Left cardiac atrium (tissue), 4 donors: ENCODE measurements at places on chromosomes 6 and 20. TPM values are rescaled to one million over a fixed set of nuclear protein-coding genes. Genes with fewer than 3 reads are reported as not detected.

The NPEPL1 gene
- 20.0 TPM for total RNA-seq

DNA sequence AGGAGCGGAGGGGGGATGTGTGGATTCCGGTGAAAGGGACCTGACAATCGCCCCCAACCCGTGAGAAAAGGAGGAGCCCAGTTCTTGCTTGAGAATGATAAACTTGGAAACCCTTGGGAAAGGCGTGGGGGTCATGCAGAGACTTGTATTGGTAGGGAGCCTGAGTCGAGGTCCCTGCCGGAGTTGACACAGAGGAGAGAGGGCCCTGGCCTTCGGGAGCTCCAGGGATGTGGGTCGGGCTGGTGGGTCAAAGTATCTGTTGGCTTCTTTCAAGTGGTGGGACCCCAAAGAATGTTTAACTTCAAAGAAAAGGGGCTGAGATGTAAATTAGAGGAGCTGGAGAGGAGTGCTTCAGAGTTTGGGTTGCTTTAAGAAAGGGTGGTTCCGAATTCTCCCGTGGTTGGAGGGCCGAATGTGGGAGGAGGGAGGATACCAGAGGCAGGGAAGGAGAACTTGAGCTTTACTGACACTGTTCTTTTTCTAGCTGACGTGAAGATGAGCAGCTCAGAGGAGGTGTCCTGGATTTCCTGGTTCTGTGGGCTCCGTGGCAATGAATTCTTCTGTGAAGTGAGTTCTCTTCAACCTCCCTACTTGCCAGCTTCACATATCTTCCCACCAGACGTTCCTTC lies 571 bp downstream of the CSNK2B start:
- no peak for DNase-seq

- DNase-seq = no peak
These were observed 4.9 kb downstream of the CLIC5 start for GRCh38 chr6:46010771-46011170.

DNA sequence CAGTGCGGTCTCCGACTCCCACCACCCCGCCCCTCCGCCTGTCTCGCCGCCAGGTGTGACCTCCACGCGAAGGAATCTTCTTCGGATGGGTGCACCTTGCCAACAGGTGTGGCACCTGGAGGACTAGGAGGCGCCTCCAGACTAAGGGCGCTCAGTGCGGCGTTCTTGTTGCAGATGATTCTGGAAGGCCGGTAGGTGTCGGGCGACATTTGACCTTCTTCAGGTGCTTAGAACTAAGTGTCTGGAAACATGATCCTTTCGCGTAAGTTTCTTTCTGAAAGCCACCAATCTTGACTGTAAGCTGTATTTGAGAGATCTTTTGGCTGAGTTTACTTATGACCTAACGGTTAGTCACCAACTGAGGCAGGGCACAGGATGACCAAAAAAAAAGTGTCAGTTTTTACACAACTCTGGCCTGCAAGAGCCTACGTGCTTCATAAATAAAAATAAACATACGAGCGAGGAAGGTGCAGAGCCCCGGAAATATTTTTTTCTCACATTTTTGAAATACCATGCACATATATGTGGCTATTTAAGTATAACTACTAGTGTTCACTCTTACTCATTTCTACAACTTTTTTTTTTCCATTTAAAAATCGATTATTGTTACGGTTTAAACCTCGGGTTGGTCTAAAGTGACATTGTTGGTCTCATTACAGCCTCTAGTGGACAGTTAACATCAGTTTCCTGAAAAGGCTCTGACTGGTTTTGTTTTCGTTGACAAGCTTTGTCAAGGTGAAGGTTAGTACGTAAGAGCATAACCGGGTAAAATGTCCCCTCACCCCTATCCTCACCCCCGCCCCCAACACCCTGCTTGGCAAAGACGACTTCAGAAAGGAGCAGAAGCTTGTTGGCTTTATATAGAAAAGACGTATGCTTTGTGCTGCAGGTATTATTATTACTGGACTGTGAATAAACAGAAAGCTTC lies 1.6 kb upstream of the ATXN1 start:
- peak; percentile 49 for DNase-seq

The GTSF1L gene
- not detected for total RNA-seq

DNA sequence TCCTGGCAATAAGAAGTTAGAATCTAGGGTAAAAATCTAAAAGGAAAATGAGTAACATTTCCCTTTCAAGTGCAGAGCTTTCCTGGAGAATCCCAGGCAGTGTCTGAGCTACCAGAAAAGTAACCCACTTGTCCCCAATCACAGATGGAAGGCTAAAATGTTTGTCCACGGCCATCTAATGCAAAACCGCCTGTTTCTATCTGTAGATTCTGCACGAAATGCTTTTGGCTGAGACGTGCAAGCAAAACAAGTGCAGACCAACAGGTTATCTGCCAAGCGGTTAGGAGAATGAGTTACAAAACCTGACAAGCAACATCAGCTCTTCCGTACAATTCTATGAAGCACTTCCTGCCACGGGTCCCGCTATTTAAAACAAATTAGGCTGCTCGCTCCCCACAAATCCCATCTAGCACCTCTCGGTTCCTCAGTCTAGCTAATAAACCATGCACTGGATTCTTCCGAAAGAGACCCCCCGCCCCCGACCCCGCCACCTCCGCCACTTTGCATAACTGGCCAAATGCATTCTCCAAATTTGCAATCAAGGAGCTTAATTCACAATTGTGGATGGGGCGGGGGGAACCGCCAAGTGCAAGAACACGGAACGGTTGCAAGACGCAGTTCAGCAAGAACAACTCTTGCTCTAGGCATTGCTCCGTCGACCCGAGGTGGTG lies 1.4 kb downstream of the ELOVL5 start:
- no peak for DNase-seq

DNA sequence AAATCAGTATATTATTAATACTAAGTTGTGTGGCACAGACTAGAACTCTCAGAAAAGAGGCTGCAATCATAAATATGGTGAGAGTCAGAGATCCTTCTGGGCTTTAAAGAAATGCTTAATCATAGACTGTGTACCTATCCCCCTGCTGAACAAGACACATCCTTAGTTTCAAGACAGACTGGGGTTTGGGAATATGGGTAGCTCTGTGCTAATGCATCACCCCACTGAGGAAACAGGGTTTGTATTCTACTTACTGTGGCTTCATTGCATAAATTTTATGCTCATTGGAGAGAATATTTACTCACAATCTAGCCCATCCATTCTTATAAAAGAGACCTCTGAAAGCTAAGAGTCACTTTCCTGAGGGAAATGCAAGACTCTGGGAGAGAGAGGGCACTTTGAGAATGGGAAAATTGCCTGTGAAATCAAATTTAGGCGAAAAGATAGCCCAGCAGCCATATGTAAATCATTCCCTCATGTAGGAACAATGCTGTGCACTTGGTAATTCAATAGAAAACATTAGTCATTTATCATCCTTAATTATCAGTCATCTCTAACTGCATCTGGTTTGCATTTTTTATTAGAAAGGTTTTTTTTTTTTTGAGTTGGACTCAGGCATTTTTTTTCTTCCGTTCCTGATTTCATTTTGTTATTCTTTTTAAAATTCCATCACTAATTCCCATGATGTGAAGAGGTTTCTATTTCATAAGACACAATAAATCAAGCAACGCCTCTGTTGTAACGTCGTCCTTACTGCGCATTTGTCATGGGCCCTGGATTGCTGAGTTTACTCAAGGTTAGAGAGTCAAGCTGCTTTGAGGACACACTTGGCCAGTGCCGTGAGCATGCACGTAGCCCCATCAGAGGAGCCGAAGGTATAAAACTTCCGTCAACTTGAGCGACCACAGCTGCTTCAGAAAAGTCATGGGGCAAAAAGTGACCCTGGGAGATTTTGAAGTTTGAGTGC lies 91.8 kb downstream of the TRMT11 start:
- no peak for DNase-seq

- DNase-seq = no peak
These were observed 9.1 kb upstream of the TLDC2 start for GRCh38 chr20:36866681-36867495.

The ZC2HC1B gene
- not detected for total RNA-seq

The SF3B5 gene
- 122 TPM for total RNA-seq

DNA sequence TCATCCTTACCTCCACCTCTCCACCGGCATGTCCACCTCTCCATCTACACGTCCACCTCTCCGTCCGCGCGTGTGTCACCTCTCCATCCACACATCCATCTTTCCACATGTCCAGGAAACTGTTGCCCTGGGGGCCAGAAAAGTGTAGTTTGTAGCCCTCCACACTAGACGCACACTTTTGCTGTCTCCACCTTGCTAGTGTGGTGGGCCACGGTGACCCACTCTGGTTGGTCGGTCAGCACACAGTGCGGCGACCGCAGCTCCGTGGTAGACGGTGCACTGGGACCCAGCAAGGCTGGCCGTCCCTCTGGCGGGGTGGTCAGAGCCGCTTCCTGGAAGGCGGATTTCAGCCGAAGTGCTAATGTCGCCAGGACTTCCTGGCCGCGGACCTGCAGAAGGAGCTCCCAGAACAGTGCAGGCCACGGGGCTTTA lies 268.6 kb downstream of the DLL1 start:
- no peak for DNase-seq

The TOX2 gene
- 0.73 TPM for total RNA-seq

DNA sequence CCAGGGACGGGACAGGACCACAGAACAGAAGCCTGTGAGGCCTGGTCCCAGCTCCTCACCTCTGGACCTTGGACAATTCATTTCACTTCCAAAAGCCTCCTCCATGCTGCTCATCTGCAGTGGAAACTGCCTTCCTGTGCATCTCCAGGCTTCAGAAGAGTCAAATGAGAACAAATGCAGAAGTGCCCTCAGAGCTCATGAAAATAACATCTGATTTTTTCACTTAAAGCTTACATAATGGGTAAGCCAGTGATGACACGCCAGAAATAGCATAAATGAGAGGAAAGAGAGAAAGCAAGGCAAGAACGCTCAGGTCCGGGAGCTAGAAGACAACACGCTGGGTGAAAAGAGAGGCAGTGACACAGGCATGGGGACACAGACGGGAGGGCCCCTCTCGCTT lies 7.9 kb downstream of the CNKSR3 start:
- DNase-seq = no peak

The VARS1 gene
- total RNA-seq = 24.8 TPM

GRCh38 chr6:116251568-116252384 lies 2.1 kb downstream of the TSPYL4 start:
- DNase-seq = no peak

DNA sequence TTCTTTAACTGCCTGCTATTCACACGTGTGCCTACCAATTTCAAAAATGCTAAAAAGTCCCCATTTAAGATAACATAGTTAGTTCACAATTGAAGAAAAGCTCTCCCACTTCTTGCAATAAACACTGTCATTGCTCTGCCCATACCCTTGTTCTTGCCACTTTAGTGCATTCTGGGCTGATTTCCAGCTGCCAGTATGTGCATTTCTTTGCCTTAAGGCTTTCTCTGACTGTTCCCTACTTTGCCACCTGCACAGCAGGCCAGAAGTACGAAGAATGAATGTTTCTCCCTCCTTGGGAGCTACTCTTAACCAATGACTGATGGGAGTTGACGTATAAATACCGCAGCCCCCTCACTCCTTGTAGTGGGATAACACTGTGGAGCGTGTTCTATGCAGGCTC lies 16.0 kb upstream of the ATRN start:
- DNase-seq = no peak

The SOX18 gene
- total RNA-seq = 39.4 TPM

The CDH4 gene
- 0.08 TPM for total RNA-seq

GRCh38 chr20:43765916-43766315 lies 39.1 kb upstream of the GTSF1L start:
- no peak for DNase-seq

DNA sequence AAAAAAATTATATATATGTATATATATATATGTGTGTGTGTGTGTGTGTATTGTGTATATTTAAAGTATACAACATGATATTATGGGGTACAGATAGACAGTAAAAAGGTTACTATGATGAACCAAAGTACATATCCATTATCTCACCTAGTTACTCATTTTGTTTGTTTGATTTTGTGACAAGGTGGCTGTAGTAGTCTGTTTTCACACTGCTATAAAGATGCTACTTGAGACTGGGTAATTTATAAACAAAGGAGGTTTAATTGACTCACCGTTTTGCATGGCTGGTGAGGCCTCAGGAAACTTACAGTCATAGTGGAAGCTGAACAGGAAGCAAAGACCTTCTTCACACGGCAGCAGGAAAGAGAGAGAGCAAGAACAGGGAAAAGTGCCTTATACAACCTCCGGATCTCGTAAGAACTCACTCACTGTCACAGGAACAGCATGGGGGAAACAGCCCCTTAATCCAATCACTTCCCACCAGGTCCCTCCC lies 30.2 kb upstream of the DACT2 start:
- no peak for DNase-seq

DNA sequence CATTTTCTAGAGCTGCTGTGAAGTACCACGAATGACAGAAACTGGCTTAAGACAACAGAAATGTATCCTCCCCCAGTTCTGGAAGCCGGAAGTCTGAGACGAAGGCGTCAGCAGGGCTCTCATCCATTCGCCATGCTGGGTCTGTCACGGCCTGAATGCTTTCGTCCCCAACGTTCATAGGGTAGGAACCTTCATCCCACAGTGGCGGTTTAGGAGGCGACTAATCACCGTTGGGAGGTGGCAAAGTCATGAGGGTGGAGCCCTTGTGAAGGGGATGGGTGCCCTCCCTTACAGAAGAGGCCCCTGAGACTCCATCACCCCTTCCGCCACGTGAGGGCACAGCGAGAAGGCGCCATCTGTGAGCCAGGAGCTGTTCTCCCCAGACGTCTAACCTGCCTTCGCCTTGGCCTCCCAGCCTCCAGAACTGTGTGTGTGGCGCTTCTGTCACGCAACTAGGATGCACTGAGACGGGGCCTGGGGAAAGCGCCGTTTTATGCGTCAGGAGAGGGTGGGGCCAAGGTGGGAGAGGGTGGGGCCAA lies 250.3 kb downstream of the TTLL2 start:
- no peak for DNase-seq

GRCh38 chr20:58669287-58670006 lies 18.4 kb downstream of the STX16 start:
- DNase-seq = no peak

The ABHD16B gene
- not detected for total RNA-seq

DNA sequence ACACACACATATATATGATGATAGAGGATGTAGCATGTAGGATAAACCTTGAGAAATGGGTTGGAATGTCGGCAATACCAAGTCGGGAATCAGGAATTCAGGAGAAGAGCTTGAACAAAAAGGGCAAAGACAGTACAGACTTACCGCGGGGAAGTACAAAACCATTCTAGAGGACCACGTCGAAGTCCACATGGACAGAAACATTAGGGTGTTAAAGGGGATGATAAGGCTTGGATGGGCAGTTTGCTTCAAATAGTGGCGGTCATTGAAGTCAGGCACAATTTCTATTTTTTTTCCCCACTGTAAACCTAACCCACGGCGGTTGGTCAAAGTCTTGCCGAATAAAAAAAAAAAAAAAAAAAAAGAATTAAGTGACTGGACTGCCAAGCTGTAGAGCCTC lies 766 bp upstream of the NUS1 start:
- no peak for DNase-seq

The B4GALT5 gene
- 24.1 TPM for total RNA-seq

GRCh38 chr6:122392564-122393350 lies 6.7 kb upstream of the HSF2 start:
- no peak for DNase-seq

GRCh38 chr6:158556113-158556512 lies 3.8 kb upstream of the TMEM181 start:
- DNase-seq = no peak
